ENCODE measurements at places on chromosomes 5 and 9.

GRCh38 chr5:172454358-172455086, at the start of gene SH3PXD2B:
Gene SH3PXD2B (minus strand): TSS chr5:172454525. CDS start chr5:172454352, 173 bp downstream.
- DNase-seq = peak; percentile 77

GRCh38 chr5:39370555-39371366, 6.5 kb upstream of the C9 start:
- no peak for DNase-seq

DNA sequence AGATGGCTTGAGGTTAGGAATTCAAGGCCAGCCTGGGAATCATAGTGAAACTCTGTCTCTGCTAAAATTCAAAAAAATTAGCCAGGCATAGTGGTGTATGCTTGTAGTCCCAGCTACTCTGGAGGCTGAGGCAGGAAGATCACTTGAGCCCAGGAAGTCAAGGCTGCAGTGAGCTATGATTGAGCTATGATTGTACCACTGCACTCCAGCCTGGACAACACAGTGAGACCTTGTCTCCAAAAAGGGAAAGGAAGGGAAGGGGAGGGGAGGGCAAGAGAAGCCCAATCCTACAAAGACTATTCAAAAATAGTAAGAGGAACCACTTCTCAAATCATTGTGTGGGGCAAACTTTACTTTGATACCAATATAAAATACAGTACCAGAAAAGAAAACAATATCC, 11.2 kb downstream of the SEMA4D start:
- DNase-seq = no peak

DNA sequence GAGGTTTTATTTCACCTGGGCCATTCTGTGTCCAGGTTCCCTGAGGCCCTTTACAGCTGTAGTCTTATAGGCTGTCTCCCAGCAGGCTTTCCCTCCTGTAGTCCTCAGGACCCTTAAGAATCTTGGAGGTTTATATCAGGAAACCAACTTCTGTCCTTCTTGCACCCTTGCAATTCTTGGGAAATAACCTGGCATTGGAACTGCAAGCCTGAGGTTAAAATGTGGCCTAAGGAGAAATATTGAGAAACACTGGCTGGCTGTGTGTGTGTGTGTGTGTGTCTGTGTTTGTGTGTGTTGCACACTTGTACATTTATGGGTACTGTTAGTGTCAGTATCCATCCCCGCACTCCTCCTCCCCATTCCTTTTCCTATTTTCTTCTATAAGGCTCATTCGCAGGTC, 168.9 kb downstream of the PAPPA start:
- DNase-seq = no peak

- DNase-seq = no peak
Observed at GRCh38 chr9:108603141-108603540, 252.6 kb downstream of the ACTL7B start.

GRCh38 chr9:136714893-136715274, 2.5 kb downstream of the DIPK1B start:
- no peak for DNase-seq

DNA sequence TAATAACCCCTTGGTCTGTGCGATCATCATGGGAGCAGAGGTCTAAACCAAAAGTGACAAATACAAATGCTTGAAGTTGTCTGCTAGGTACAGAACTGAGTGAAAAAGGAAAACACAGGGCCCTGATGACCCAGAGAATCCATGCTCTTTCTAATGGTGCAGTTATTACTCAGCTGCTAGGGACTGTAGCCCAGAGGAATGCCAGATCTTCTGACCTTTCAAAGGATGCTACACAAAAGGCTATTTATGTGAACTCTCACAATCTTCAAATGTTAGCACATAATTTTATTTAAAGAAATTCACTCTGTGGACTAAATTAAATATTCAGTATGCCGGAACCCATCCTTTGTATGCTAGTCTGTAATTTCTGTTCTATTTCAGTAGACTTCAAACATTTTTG, 79.9 kb downstream of the PRR16 start:
- DNase-seq = no peak

DNA sequence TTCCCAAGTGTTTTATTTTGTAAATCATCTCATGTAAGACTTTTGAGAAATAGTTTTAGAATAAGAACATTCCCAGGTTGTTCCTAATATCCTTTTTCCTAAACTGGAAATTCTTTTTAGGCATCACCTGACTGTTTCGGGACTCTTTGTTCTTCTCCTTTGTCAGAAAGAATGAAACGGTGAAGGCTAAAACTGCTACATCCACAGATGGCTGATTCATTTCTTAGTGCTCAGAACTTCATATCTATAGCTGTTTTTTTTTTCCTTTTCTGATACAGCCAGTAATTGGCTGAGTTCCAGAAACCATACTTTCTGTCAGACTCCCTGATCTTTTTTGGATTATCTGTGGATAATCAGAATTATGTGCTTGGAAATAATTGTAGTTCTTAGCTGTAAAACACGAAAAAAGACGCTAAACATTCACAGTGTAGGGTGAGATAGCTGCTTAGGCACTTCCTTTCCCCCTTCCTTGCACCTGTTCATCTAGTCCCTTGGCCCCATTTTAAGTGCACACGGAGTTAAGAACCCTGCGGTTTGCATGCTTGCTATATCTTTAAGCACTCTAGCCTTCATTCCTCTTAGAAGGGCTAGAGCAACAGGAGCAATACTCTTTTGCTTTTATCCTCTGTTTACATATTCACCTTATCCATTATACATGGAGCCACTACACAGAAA, 283.9 kb downstream of the PJA2 start:
- no peak for DNase-seq

GRCh38 chr5:177183142-177183541, 49.6 kb downstream of the NSD1 start:
- no peak for DNase-seq

DNA sequence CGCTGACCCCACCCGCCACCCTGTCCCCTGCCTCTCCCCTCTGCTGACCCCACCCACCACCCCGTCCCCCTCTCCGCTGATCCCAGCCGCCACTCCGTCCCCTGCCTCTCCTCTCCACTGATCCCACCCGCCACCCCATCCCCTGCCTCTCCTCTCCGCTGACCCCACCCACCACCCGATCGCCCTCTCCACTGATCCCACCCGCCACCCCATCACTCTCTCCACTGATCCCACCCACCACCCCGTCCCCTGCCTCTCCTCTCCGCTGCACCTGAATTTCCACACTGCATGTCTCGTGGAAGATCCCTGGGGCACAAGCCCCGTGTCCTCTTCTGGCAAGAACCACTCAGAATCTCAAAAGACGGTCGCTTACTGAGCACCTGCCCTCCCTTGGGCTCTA, 53.4 kb upstream of the OLFM1 start:
- DNase-seq = no peak

GRCh38 chr5:11619339-11620024, 284.8 kb downstream of the CTNND2 start:
- peak; percentile 37 for DNase-seq

DNA sequence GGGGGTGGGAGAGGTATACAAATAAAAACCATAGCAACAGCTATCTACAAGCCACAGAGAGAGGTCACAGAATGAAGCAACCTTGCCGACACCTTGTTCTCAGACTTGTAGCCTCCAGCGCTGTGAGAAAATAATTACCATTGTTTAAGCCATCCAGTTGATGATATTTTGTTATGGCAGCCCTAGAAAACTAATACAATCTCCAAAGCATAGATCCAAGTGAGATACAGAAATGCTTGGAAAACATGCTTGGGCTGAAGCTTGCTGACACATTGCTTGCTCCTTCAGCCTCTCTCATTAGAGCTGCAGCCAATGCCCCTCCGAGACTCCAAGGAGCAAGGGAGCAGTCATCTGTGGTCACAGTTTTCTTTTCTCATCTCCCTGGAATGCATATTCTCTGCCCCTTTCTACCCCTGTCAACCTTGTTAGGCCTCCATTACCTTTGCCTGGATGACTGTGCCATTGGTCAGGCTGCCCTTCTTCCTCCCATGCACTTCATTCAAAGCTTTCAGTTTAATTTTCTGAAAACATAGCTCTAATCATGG, 401.4 kb upstream of the KLF4 start:
- DNase-seq = peak; percentile 49

DNA sequence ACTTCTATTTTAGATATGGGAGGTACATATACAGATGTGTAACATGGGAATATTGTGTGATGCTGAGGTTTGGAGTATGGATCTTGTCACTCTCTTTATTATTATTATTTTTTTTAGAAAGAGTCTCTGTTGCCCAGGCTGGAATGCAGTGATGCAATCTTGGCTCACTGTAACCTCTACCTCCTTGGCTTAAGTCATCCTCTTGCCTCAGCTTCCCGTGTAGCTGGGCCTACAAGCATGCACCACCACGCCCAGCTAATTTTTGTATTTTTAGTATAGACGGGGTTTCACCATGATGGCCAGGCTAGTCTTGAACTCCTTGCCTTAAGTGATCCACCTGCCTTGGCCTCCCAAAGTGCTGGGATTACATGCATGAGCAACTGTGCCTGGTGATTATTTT, 138.4 kb upstream of the SLC28A3 start:
- DNase-seq = no peak

- DNase-seq = no peak
Observed at GRCh38 chr9:116103976-116104820, 49.4 kb upstream of the PAPPA start.

- no peak for DNase-seq
Observed at GRCh38 chr5:493119-493701, 31.0 kb downstream of the SLC9A3 start.

GRCh38 chr9:112285056-112285455, 48.4 kb downstream of the PTBP3 start:
- no peak for DNase-seq

- DNase-seq = peak; percentile 53
Observed at GRCh38 chr9:89278997-89279739, 31.8 kb upstream of the CKS2 start.

GRCh38 chr5:165209101-165209727, 1703.8 kb downstream of the MAT2B start:
- DNase-seq = no peak

DNA sequence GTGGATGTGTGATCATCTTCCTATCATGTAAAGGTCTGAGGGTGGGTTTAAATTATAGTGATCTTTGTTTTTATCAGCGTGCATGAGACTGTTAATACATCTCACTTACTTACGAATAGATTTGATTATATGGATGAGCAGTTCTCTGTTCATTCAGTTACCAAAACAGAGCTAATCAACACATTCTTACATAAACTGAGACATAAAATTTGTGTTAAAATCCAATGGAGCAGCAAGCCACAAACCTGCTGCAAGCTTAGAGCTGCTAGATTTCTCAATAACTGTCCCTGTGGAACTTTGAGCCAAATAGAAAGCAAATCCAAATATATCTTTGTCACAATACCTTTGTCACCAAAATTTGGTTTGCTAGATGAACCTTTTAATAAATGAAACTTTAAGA, 50.1 kb downstream of the NUDT12 start:
- no peak for DNase-seq

DNA sequence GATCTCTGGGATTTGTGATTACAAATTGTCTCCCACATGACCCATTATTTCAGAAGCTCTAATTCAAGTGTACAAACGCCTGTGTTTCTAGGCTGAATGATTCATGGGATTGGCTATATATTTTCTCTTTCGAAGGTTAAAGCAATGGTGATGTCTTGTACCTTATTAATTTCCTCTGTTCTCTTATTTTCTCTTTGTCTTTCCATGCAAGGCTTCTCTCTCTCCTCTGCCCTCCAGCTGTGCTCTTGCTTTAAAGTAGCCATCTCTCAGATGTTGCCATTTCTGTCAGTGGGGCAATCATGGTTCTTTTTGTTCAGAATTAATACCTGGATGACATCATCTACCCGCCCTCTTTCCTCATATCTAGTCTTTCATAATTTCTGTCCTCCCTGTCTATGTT, 184.3 kb upstream of the ATP10B start:
- DNase-seq = no peak

GRCh38 chr9:26975728-26976707, 19.8 kb downstream of the IFT74 start:
- peak; percentile 62 for DNase-seq

DNA sequence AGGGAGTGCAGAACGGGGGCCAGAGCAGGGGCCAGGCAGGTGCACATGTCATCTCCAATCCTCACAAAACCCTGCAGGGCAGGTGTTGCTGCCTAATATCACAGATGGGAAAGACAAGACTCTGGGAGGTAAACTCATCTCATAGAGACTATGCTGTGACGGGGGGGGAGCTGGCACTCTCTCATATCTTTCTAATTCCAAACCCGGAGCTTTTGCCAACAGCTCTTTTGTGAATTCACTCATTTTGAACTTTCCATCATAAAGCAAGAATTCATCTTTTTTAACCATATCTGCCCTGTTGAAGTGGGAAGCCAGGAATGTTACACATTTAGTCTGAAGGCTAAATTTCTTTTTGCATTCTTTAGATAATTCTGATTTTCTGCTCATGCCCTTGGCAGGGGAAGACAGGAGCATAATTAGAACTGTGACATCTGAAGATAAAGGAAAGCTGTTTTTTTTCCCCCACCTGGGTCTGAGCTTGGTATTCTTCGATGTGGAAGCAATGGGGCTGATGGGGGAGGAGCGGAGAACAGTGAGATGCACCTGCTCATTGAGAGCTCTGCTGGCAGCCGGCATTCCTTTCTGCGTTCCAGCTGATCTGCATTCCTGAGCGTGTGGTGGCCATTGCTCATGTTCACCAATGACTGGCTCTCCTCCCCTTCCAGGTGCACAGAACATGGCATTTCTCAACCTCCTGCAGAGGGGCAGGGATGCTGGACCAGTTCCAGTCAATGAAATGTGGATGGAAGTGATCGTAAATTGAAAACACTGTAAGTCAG, 159.2 kb downstream of the NSG2 start:
- no peak for DNase-seq

GRCh38 chr9:91807643-91808246, 142.3 kb downstream of the ROR2 start:
- no peak for DNase-seq

- no peak for DNase-seq
Observed at GRCh38 chr5:42784132-42784531, 27.5 kb downstream of the CCDC152 start.

DNA sequence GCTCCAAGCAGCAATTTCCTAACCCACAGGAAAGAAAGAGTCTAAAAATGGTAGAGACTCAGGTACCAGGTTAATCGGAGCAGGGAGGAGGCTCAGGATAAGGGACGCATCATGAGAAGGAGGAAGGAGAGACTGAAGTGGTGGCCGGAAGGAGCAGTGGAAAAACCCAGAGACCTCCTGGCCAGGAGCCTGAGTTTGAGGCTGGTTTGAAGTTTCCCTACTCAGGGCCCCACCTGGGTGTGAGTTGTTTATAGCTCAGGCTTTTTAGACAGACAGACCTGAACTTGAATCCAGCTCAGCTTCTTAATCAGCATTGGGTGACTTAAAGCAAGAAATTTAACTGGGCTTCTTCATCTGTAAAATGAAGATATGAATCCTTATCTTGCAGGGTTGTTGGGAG, 11.9 kb upstream of the AQP7 start:
- peak; percentile 22 for DNase-seq

DNA sequence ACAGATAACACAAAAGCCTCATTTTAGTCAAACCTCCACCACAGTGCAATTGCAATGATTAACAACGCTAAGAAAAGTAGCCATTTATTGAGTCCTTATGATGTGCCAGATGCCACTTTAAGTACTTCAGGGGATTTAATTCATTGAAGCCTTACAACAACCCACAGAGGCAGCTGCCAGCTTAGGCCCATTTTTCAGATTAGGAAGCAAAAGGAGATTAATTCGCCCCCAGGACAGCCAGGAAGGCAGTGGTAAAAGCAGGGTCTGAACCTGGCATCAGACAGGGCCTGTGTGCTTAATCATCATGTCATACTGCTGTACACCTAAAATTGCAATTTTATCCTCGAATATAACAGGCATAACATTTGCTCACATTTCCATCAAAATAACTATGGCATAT, 23.9 kb downstream of the MED27 start:
- DNase-seq = no peak

GRCh38 chr5:626850-627249, 14.7 kb downstream of the CEP72 start:
- DNase-seq = no peak

GRCh38 chr9:130448035-130448624, 3.4 kb downstream of the ASS1 start:
- DNase-seq = no peak
